ENCODE measurements at places on chromosomes 12 and 14.

GRCh38 chr12:118292836-118293235, 79.9 kb downstream of the TAOK3 start:
- DNase-seq, result no peak

DNA sequence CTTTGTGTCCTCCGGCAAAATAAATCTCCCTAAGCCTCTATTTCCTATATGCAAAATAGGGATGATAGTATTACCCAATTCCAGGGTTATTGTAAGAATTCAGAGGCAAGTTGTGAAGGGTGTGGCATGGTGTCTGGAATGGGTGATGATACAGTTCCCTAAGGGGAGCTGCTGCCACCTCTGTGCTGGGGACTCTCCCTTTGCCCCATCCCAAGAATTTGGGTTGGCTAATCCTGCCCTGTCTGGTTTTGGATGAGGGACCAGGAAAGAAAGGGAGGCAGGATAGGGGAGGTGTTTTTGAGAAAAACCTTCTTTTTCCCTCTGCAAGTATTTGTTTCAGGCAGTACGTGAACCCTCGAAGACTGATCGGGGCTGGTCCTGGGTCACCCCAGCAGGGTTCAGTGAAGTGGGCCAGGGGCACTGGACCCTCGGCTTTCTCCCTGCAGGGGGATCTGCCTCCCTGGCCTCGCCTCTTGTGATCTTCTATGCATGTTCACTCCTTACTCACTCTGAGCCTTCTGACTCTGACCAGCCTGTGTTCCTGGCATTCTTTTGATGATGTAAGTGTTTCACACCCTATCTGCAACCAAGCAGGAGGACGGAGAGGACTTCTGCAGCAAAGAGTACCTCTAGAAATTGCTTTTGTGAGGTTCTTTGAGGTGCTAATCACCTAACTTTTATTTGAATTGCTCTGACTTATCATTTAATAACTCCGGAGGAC, 60.8 kb downstream of the RASSF3 start:
- no peak for DNase-seq

DNA sequence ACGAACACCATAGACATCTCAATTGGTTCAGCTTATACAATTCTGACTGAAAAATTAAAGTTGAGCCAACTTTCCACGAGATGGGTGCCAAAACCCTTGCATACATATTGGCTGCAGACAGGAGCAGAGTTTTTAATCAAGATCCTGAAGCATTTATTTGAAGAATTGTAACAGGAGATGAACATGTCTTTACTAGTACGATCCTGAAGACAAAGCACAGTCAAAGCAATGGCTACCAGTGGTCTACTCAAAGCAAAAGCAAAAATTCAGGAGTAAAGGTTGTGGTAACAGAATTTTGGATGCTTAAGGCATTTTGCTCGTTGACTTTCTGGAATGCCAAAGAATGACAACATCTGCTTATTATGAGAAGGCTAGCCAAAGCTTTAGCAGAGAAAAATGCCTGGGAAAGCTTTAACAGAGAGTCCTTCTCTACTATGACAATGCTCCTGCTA, 20.7 kb downstream of the ZDHHC17 start:
- no peak for DNase-seq

GRCh38 chr12:49054096-49054495, 6.5 kb downstream of the KMT2D start:
- no peak for DNase-seq

Measured in NCI-H1092 (cell line).